LoVo (cell line): ENCODE measurements at places on chromosomes 12 and 14.

DNA sequence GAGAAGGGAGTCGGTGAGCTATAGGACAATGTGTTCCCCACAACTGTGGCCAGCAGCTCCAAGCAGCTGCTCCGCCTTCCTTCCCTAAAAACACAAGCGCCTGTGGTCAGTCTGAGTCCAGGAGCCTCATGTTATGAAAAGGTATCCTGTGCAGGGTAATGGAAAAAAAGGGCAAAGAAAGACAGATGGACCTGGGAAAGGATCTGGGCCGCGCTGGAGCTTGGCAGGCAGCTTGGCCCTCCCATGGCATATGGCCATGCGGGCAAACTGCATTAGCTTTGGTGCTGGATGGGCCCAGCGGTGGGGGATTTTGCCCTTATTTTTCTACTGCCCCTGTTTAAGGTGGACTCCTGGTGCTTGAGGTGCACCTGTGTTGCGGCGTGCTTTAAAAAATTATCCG lies 23.7 kb upstream of the CHST11 start:
- no peak for DNase-seq

GRCh38 chr12:6074979-6075585 lies 49.4 kb downstream of the VWF start:
- no peak for DNase-seq

- no peak for DNase-seq
These were observed 222.7 kb downstream of the MSRB3 start for GRCh38 chr12:65501093-65501621.

DNA sequence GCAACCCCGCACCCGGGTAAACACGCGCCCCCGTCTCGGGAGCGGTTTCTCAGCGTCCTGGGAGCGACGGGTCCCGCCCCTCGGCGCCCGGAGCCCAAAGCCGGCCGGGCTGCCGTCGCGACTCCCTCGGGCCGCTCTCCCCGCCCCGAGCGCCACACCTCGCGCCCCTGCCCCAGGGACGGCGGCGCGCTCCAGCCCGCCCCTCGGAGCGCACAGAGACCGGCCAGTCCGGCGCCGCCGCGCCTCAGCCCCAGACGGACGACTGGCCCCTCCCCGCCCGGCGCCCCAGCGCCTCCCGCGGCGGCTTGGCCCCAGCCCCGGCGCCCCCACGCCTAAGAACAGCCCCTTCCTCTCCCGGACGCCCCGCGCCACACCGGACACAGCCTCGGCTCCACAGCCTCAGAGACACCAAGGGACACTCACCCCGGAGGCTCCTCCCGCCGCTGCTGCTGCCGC lies 411 bp downstream of the BTBD7 start:
- peak; percentile 44 for DNase-seq

GRCh38 chr12:39287817-39288216 lies 155.1 kb downstream of the KIF21A start:
- DNase-seq = no peak

DNA sequence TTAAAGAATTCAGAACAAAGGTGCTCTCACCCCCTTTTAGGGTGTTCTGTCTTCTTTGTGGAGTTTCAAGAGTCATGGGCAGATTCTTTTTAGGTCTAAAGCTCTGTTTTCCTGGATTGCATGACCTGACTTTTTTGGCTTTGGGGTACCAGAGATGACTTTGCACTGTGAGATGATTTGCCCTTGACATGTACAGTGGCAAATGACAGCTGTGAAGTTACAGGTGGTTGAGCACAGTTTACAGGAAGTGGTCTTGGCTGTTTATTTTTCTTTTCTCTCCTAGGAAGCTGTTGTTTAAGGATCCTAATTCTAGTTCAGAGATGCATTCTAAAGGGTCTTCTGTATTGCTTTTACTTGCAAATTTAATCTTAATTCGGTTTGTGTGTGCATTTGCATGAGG lies 83.8 kb upstream of the METAP2 start:
- no peak for DNase-seq

- no peak for DNase-seq
These were observed 826 bp upstream of the NRL start for GRCh38 chr14:24115422-24116127.

DNA sequence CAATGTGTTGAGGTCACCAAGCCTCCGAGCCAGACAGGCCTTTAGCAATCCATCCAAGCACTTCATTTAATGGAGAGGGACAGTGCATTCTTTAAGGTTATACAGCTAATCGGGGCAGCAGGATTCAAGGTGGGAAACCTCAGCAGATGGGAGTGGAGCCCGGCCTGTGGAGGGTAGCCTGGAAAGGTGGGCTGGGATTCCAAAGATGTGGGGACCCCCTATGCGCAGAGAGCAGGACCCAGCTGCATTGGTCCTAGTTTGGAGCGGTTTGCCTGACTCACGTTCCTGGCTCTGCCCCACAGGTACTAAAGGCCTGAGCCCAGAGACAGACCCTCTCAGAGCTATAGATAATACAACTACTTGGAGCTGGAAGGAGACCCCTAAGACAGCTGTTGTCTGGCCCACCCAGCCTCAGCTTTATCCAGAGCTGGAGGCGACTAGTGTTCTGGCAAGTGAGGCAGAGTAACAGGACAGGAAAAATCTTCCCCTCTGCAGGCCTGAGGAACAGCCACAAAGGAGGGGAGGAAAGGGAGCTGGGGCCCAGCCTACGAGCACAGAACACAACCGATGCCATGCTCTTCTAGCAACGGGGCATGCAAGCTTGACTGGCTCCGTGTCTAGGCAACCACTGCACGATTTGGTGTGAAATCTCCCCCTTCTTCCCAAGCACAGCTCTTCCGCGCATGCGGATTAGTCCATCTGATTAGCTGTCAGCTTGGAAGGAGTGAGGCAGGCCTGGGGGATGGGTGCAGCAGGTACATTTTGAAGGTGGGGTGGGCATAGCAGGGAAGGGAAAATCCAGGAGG lies 1.1 kb upstream of the MYH7 start:
- DNase-seq = no peak

DNA sequence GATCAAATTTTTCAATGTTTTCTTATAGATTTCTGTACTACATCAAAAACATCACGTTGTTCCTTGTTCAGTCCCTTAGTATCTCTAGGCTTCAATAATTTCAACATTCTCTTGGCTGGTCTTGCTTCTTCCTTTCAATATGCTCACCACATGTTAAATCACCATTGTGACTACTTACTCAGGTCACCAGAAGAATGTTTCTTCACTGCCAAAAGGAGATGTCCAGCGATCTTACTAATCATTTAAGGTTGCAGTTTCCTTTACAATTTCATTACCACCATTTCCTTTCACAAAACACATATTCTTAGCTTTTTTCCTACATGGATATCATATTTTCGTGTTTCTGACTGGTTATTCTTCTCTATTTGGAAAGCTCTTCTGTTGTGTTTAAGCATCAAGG lies 363.8 kb downstream of the NAV3 start:
- no peak for DNase-seq

DNA sequence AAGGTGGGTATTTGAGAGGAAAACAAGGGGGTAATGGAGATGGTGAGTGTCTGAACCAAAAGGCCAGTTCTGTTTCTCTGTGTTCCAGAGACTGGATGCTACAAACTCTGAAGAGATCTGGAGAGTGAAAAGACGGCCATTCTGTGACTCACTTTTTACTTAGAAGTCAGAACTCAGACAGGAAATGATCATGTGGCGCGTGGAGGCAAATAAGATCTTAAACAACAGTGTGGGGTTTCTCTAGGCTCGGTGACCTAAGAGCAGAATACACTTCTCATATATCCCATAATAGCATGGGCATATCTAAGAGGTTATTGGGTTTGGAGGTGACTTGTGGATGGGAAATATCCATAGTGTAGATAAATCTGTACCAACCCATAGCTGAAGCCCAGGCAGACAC lies 463.5 kb downstream of the TMEM132D start:
- DNase-seq = no peak

DNA sequence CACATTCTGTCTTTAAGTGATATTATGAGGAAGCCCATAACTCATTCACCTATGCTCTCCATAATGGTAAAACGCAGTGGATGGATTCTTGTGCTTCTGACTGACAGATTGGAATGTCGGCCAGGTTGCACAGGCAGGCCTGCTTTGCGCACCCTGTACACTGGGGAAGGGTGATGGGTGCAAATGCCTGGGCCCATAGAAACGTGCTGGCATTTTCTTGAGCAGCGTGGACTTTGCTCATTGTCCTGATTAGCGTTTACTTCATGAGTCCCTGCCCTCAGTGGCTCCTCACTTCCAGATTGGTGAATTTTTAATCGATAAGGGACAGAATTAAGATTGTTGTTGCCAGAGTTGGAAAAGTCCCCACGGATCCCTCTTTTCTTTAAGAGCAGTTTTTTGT lies 80.9 kb upstream of the TRAF3 start:
- DNase-seq = no peak

GRCh38 chr14:20530771-20531571 lies 25.6 kb downstream of the RNASE10 start:
- peak; percentile 66 for DNase-seq

DNA sequence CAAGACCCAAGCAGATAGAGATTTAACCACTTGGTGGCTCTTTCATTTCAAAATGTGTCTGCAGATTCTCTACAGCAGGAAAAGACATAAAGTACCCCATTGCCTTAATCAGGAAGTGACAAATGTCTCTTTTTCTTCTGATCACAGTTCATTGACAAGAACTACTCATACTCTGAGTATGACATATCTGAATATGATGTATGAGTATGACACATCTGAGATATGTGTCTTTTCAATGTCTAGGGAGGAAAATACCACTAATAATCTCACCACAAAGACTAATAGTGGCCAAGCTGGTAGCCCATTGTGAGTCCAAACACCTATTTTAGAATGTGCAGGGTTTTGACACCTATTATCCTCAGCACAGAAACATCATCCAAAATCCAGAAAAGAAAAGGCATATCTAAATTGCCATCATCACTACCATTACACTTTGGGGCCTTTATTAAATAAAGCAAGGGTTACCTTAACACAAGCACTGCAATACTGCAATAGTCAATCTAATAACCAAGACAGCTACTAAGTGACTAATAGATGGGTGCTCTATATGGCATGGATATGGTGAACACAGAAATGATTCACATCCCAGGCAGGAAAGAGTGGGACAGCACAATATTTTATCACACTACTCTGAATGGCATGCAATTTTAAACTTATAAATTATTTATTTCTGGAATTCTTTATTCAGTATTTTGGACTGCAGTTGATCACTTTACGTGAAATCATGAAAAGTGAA lies 243.7 kb upstream of the FAR2 start:
- DNase-seq = no peak

DNA sequence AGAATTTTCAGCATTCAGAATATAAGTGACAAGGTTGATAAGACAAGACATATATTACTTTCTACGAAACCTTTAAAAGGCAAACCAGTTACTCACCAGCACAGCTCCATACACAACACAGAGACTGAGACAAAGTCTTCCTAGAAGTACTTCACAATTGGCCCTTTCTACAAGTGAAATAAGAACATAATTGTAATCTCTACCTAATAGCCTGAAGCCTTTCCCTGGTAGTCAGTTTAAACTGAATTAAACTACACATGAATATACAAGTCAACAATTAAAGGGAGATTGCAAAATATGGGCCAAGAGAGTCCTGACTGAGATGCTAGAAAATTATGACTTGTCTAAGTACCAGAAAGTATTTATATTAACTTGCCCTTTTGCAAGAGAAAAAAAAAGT lies 95.9 kb downstream of the PUS7L start:
- no peak for DNase-seq

DNA sequence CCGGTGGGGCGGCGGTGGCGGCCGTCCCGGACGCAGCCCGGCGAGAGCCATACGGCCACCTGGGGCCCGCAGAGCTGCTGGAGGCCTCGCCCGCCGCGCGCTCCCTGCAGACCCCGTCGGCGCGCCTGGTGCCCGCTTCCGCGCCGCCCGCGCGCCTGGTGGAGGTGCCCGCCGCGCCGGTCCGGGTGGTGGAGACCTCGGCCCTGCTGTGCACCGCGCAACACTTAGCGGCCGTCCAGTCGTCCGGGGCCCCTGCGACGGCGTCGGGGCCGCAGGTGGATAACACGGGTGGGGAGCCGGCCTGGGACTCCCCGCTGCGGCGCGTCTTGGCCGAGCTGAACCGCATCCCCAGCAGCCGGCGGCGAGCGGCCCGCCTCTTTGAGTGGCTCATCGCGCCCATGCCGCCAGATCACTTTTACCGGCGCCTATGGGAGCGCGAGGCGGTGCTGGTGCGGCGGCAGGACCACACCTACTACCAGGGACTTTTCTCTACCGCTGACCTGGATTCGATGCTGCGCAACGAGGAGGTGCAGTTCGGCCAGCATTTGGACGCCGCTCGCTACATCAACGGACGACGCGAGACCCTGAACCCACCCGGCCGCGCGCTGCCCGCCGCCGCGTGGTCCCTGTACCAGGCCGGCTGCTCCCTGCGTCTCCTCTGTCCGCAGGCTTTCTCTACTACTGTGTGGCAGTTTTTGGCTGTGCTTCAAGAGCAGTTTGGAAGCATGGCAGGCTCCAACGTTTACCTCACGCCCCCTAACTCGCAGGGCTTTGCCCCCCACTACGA lies 716 bp downstream of the RIOX1 start:
- DNase-seq = peak; percentile 42

DNA sequence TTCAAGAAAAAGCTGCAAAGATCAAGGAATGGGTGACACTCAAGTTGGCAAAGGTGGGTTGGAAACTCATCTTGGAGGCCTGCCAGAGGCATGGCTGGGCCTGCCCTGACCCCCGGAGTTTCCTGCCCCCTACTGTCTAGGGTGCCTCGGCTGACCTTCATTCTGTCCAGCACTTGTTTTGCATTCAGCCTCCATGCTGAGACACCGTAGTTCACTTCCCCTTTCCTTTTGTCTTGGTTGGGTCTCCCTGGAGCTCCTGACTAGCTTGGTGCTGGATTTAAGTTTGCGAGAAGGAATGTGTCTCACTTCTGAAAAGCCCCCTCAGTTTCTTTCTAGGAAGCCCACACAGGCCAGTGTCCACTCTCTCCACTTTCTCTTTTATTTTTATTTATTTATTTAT lies 26.5 kb downstream of the PLEKHH1 start:
- no peak for DNase-seq

DNA sequence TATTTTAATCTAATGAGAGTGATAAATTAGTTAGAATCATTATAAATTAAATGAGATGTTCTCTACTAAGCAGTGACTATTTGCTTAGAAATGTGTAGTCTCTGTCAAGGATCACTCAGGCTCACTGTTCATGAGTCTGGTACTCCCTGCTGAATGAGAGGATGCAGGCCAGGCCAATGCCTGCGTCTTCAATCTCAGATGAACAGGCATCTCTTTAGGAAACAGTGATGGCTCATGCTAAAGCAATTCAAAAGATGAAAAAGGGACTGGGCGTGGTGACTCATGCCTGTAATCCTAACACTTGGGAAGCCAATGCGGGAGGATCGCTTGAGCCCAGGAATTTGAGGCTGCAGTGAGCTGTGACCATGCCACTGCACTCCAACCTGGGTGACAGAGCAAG lies 106.8 kb downstream of the ZFC3H1 start:
- peak; percentile 59 for DNase-seq

GRCh38 chr12:119744900-119745606 lies 77.1 kb downstream of the PRKAB1 start:
- no peak for DNase-seq

- no peak for DNase-seq
These were observed 16.3 kb upstream of the NAV3 start for GRCh38 chr12:77814386-77814785.

DNA sequence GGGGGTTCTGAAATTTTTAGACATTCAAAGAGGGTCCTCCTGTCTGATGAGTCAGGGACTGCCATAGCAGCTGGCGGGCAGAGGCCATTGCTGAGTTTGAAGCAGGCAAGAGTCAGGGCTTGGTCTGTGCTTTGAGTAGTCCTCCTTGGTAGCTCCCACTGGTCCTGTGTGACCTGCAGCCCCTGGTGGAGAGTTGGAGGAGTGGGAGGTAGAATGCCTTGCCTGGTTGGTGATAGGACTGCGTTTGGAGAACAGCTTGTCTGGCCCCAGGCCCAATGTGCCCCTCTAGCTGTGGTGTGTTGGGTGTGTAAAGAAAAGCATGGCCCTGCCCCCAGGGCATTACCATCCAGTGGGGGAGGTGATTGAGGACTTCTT lies 116.7 kb downstream of the BEGAIN start:
- DNase-seq = no peak
